ENCODE measurements at places on chromosomes 4 and X.

GRCh38 chrX:14777525-14777924, 95.3 kb downstream of the FANCB start:
- DNase-seq, result peak; percentile 6

- DNase-seq, result no peak
Observed at GRCh38 chr4:90174621-90175023, 47.4 kb downstream of the CCSER1 start.

DNA sequence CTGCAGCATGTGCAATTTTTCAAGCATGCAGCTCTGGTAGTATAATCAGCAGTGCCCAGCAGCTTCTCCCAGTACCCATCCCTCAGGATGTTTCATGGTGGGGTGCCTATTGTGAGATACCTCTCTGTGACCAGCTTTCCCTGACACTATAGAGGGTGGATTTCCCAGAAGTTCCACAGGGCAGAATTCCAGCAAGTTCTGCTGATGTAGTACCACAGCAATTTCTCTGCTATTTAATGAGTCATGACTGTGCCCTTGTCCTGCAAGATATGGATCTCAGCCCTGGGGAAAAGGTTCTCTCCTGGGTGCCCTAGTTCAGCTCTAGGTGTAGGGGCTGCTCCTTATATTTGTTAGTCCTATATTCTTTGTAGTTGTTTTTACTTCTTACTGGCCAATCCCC, 174.8 kb downstream of the ENOX2 start:
- DNase-seq, result peak; percentile 19

DNA sequence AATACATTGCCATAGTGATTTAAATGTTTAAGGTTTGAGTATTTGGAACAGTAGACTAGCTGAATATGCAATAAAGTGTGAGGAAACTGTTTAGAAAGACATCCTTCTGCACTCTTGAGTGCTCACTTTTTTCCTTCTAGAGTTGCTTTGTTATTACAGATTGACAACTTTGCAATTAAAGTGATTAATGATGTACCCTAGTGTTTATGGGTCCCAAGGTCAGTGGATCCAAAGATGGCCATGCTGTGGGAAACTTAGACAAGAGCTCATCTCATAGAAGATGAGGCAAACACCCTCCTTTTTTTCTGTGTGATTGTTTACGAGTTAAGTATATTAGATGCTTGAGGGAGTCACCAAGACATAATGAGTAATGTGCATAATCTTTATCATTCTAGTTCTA, 118.8 kb downstream of the PDLIM5 start:
- DNase-seq, result no peak

GRCh38 chrX:31223817-31224216, 152.0 kb upstream of the FTHL17 start:
- DNase-seq, result peak; percentile 58

DNA sequence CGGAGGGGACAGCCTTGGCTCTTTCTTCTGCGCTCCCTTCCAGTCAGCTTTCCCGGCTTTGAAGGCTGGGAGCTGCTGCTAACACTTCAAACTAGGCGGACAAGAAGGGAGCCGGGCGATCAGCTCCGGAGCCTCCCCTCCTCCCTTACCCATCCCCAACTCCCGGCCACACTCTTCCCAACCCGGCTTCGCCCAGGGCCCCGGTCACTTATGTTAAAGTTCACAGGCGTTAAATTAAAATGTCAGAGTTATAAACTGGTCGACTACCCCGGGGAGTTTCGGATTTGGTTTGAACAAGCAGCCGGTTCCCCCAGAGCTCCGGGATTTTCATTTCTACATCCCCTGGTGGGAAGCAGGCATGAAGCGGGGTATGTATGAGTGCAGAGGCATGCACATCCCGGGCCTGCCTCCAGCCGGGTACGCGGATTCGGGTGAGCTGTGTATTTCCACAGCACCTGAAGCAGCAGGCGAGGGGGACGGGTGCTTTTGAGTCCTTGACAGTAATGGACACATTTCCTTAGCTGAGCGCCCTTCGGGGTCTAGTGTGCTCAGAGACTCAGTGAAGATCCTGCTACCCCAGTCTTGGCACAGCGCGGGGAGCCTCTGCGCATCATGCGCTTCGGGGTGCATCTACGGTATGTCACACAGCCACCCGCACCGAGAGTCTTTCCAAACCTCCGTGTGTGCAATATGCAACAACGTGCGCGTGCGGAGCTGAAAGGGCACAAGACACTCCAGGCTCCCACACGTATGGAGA, 880 bp downstream of the UNC5C start:
- peak; percentile 46 for DNase-seq

- DNase-seq, result peak; percentile 10
Observed at GRCh38 chrX:65522739-65523372, 11.7 kb downstream of the LAS1L start.

DNA sequence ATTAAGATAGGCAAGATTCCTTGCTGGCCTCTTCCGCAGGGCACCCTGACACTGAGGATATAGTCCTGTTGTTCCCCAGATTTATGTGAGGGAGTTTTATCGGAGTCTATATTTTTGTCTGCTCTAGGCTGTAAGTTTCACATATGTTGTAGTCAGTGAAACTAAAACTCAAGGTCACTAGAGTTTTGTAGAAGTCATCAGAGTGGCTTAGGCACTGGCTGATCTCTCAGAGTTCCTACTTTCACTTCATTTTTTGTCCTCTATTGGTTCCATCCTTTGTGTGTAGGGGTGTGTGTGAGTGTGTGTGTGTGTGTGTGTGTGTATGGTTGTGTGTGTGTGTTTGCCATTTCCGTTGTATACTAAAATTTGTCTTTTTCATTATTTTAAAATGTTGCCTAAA, 577.5 kb downstream of the IQCM start:
- no peak for DNase-seq

- peak; percentile 15 for DNase-seq
Observed at GRCh38 chrX:10507876-10508275, 112.5 kb downstream of the MID1 start.

GRCh38 chrX:17192106-17192505, 182.9 kb upstream of the NHS start:
- peak; percentile 17 for DNase-seq

- DNase-seq, result peak; percentile 55
Observed at GRCh38 chr4:145840162-145840768, 98.4 kb downstream of the ZNF827 start.

DNA sequence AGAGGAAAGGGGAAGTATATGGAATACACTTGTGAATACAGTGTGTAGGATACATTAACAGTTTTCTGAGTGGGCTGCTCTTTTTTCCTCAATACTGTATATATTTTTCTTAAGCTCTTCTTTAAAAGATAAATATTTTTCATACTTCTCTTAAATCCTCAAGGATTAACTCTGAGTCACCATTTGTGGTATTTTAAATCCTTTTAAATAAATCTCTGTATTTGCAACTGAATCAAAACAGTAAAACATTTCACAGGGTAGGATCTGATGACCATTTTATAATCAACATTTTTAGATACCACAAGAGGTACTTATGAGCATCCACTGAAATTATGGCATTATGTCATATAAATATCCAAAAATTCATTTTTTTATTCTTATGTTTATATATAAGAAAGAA, 87.6 kb downstream of the GAB1 start:
- no peak for DNase-seq

GRCh38 chr4:41050116-41050515, 164.2 kb downstream of the APBB2 start:
- DNase-seq, result no peak

GRCh38 chrX:133346026-133346425, 69.3 kb downstream of the GPC4 start:
- DNase-seq, result no peak

DNA sequence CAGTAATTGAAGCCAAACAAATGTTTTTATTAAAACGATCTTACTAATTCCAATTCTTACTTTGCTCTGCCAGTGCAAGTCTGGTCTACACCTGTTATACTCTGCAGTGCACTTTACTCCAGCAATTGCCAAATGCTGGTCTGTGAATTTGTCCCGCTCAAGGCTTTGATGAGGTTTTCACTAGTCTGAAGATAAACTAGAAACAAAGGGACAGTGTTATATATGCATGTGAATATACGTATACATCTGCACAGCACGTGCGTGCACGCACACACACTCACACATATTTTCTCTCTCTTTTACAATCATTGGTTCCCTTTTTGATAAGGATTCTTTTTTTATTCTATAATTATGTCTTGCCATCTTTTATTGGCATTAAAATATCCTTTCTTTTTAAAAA, 88.5 kb upstream of the LCORL start:
- no peak for DNase-seq

- no peak for DNase-seq
Observed at GRCh38 chrX:18119856-18120255, 100.8 kb downstream of the BEND2 start.

- DNase-seq, result peak; percentile 56
Observed at GRCh38 chr4:157043131-157043530, 32.8 kb upstream of the GLRB start.

GRCh38 chrX:12970691-12971202, 4.2 kb upstream of the TMSB4X start:
- DNase-seq, result peak; percentile 74

DNA sequence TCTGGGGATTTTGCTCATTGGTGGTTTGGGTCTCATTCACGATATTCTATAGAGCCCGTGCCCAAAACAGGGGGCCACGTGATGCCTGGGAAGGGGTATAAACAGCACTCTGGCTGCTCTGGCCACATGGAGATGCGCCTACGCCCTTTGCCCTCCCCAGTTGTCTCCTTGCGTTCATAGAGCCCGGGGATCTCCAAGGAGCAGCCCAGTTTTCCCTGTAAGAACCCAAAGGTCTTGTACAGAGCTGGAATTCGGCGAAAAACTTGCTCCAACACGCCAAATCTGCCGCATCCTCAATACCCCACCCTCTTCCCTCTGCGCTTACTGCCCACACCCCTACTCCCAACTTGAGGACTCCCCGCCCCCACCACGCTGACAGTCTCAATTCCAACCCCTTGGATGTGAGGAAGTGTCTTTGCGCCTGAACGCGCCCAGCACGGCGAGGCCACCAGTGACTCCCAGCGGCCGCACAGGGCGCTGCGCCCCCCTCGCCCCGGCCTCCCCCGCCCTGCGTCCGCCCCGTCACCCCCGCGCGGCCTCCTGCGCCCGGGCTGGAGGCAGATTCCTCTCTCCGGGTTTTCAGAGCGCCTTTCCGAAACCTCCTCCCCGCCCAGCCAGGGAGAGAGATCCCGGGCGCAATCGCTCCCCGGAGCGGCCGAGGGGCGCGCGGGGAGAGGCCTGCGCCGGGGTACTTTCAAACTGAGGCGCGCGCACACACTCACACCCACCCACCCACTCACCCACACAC, at the start of gene NHS:
Gene NHS, plus strand, starts transcription at position 582 of the 748 bp plus-strand sequence. CDS start 558 bp downstream, outside the sequence.
- peak; percentile 76 for DNase-seq

- no peak for DNase-seq
Observed at GRCh38 chrX:154776753-154777152, 14.1 kb downstream of the DKC1 start.

- peak; percentile 81 for DNase-seq
Observed at GRCh38 chr4:188976644-188977115, 837.4 kb downstream of the TRIML1 start.

DNA sequence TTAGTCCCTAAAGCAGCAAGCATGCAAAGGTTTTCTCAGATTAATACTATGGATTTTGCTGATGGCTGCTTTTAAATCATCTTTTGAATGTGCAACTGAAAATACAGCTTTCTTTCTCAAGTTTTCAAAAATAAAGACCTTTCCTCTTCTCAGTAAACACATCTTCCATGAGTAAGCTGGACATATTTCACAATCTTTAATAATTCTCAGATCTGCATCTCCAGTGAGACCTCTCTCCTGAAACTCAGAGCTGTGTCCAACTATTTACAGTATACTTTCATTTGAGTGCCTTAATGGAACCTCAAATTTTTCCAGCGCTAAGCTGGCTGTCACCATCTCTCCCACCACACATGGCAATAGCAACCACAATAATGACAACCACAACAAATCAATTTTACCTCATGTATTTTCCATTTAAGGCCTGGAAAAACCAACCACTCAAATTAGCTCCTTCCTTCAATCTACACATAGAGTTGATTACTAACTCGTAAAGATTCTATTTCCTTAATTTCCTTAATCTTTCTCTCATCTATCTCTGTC, 192.4 kb upstream of the RPL34 start:
- no peak for DNase-seq

- DNase-seq, result peak; percentile 68
Observed at GRCh38 chr4:64581422-64581821, 172.2 kb upstream of the TECRL start.

GRCh38 chrX:576904-577560, 53.6 kb upstream of the SHOX start:
- DNase-seq, result no peak

GRCh38 chrX:130896802-130897501, 6.1 kb downstream of the ENOX2 start:
- DNase-seq, result peak; percentile 30

GRCh38 chr4:142567199-142567598, 278.9 kb downstream of the INPP4B start:
- no peak for DNase-seq

DNA sequence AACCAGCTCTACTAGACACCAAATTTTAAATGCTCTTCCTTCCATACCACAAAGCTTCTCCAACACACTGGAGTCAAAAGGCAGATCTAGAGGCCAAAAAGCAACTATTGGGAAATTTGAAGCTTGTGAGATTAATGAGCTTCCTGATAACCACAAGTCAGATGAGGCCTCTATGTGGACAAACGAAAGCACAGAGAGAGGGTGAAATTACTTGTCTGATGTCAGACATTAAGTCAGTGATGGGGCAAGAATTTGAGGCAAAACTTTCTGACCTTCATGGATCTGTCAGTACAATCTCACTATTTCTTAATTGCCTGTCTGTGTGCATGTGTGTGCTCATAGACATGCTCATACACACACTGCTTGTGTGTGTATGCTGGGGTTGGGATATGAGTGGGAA, 103.6 kb downstream of the GUCY2F start:
- DNase-seq, result no peak
